ENCODE measurements at places on chromosomes 1 and 21.

- no peak for DNase-seq
These were observed 67.3 kb upstream of the LAPTM5 start for GRCh38 chr1:30824736-30825429.

DNA sequence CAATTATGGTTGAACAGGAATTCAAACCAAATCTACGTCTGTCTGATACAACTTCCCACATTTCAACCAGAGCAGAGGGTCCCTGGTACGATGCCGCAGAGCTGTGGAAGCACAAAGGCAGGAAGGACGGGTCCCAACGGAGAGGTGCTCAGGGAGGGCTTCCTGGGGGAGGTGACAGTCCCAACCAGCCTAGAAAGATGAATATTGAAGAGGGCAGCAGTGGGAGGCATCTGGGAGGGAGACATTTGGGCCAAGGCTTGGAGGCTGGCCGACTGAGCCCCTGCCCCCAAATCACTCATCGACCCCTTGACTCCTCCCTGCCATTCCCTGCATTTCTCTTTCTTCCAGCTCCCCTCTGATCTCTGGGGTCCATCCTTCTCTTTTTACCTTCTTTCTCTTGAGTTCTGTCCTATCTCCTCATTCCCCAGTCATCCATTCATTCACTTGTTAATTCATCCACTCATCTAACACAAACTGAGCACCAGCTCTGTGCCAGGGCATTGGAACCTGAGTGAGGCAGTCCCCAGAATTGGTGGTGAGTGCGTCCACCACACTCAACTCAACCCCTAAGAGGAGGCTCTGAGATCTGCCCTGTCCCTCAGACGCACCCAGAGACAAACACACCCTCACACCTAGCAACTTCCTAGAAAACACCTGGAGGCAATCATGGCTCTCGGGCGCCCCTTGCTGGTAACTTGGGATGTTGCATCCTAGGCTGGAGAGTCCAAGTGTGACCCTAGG is 13.2 kb upstream of the CELA3B start:
- peak; percentile 76 for DNase-seq

- no peak for DNase-seq
These were observed 238.0 kb upstream of the TMEM51 start for GRCh38 chr1:14915356-14916054.

- no peak for DNase-seq
These were observed 24.5 kb upstream of the KIRREL1 start for GRCh38 chr1:157968946-157969345.

- DNase-seq, result no peak
These were observed 1095.0 kb upstream of the B3GALT2 start for GRCh38 chr1:194281376-194281775.

- DNase-seq, result peak; percentile 11
These were observed 22.9 kb downstream of the TSHB start for GRCh38 chr1:115052454-115053083.

DNA sequence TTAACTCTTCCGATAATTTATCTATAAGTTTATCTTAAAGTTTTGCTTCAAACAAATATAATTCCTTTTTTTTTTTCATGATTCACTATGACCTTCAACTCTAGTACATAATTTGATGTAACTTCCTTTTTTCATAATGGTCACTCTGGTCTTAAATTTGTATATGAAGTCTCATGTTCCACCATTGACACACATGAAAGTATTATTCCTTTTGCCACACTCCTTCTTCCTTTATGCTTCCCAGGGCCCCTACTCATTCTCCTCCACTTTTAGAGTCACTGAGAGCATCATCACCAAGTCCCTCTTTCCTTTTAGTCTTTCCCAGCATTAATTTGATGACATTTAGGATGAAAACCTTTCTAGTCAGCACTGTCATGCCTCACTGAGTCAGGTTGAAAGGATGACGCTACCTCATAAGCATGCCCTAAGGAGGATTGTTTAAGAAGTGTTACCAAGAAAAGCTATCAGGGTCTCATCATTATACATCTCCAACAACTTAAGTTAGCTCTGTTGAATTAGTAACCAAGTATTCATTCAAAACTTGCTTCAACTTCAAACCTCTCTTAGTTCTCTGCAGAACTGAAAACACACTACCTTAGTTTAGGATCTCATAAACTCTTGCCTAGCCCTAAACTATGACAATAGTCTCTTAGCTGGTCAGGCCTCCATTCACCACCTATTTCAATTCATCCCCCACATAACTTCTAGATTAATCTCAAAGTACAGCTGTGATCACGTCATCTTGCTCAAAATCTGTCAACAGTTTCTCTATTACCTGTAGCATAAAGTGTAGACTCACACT is 14.5 kb downstream of the AUNIP start:
- DNase-seq, result no peak

- DNase-seq, result no peak
These were observed 31.2 kb downstream of the BACE2 start for GRCh38 chr21:41199123-41199522.

- no peak for DNase-seq
These were observed 42.5 kb upstream of the CLIC4 start for GRCh38 chr1:24702511-24703293.

GRCh38 chr1:224235813-224236493 is 52.9 kb downstream of the DEGS1 start:
- DNase-seq, result no peak

DNA sequence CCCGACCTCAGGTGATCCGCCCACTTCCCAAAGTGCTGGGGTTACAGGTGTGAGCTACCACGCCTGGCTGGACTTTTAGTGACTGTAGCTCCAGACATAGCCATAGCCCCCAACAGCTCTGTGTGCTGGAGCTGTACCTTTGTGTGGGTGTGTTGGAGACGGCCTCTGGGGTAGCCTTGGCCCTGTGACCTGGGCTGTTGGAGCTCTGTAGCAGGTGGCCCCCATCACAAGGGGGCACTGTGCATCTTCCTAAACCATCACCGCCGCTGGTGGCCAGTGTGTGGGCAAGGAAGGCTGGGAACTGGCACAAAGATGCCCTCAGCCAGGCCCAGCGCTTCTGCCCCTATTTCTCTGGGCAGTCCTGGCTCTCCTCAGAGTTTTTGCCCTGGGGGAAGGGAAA is 38.4 kb upstream of the FOXO6 start:
- DNase-seq, result no peak

DNA sequence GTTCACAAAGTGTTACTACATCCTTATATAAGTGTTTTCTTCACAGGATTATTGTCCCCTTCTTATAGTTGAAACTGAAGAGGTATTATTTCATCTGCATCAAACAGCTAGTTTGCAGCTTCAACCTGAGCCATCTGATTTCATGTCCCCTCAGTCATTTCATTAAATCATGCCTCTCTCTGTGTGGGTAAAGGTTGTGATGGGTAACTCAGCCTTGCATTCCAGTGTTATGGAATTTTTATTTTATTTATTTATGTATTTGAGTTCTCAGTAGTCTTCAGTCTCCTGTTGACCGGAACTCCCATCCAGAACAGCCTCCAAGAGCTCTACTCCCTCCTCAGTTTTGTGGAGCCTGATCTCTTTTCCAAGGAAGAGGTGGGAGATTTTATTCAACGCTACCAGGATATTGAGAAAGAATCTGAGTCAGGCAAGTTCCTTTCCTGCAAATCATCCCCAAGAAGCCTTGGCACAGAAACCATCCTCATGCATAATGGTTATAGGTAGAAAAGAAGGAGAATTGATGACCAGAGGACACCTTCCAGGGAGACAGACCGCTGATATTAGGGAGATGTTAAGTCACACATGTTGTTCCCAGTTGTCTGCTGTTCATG is 21.8 kb downstream of the CHD1L start:
- no peak for DNase-seq

GRCh38 chr1:180182643-180183311 is 28.1 kb downstream of the QSOX1 start:
- no peak for DNase-seq

- DNase-seq, result no peak
These were observed 292.1 kb downstream of the TM2D1 start for GRCh38 chr1:61432616-61433388.

- no peak for DNase-seq
These were observed 11.2 kb upstream of the LEPR start for GRCh38 chr1:65409314-65409713.
